ENCODE measurements at places on chromosomes 5 and 9.

- DNase-seq = no peak
These were observed 27.9 kb upstream of the GLRX start for GRCh38 chr5:95850391-95850894.

DNA sequence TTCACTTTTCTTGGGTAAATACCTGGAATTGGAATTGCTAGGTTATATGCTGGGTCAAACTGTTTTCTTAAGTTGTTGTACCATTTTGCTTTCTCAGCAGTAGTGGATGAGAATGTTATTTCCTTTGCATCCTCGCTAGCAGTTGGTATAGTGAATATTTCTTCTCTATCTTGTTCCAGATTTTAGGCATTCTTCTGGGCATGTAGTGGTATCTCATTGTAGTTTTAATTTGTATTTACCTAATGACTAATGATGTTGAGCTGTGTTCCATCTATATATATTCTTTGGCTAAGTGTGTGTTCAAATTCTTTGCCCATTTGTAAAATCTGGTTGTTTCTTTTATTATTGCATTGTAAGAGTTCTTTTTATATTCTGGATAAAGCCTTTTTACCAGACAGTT lies 333.3 kb downstream of the MAT2B start:
- no peak for DNase-seq

GRCh38 chr5:150339165-150339564 lies 18.3 kb upstream of the TCOF1 start:
- DNase-seq = no peak

DNA sequence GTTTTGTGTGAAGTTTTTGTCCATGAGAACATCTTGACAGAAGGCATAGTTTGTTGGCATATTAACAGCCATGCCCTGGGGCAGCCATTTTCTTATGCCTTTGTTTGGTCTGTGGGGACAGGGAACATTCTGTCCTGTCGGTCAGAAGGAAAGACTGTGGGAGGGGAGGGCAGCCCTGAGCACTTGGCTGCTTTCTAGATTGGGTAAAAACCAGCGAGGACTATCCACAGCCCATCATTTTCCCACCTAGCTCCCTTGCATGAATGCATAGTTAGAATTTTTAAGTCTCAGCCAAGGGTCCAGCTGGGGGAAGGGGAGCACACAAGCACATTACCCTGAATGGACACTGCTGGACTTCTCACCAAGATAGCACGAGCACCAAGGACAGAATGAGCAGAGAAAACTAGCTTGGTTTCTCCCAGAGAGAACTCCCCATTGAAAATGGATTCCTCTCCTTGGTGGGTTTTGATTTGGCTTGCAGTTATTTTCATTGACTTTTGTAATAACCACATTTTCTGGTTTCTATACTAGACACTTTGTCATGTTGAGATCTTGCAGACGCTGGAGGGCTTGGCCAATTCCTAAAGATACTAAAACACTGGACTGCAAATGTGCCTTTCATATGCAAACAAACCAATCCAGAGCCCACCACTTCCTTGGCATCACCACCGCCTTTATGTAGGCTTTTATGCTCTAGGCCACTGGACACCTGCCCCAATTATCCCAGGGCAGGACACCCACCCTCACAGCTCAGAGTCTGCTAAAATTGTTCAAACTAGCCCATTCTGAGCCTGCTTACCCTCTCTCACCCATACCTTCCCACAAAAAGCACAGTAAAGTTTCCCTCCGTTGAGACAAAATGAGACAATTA lies 129.9 kb downstream of the BOD1 start:
- DNase-seq = no peak

- DNase-seq = peak; percentile 29
These were observed 937 bp upstream of the SLC26A2 start for GRCh38 chr5:149959406-149960236.

DNA sequence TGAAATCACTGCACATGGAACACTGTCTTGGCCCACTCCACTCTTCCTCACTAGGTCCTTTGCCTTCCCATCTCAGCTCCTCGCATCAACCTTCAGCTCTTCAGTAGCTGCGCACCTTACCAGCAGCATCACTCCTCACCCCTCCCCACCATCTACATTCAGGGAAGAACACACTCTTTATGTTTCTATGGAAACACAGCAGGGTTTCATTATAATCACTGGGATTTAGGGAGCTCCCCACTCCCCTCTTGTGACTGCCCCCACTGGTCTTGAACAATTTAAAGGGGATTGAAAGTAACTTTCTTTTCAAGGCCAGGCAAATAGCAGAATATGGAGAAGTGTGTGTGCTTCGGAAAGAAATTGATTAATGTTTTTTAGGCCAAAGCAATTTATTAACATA lies 111.2 kb downstream of the INSYN2B start:
- no peak for DNase-seq

GRCh38 chr5:142605611-142606010 lies 80.3 kb downstream of the FGF1 start:
- DNase-seq = no peak
